ENCODE measurements at places on chromosomes 11 and 22.

GRCh38 chr22:29394931-29395581 is 6.7 kb upstream of the AP1B1 start:
- peak; percentile 76 for DNase-seq

- DNase-seq: no peak
Measured at GRCh38 chr22:45302751-45303150, 7.0 kb upstream of the FAM118A start.

- no peak for DNase-seq
Measured at GRCh38 chr11:114366331-114367243, 33.7 kb downstream of the C11orf71 start.

- no peak for DNase-seq
Measured at GRCh38 chr22:23529166-23530103, 50.7 kb downstream of the IGLL1 start.

GRCh38 chr22:17107547-17107810 is 13.7 kb downstream of the TMEM121B start:
- DNase-seq: no peak

DNA sequence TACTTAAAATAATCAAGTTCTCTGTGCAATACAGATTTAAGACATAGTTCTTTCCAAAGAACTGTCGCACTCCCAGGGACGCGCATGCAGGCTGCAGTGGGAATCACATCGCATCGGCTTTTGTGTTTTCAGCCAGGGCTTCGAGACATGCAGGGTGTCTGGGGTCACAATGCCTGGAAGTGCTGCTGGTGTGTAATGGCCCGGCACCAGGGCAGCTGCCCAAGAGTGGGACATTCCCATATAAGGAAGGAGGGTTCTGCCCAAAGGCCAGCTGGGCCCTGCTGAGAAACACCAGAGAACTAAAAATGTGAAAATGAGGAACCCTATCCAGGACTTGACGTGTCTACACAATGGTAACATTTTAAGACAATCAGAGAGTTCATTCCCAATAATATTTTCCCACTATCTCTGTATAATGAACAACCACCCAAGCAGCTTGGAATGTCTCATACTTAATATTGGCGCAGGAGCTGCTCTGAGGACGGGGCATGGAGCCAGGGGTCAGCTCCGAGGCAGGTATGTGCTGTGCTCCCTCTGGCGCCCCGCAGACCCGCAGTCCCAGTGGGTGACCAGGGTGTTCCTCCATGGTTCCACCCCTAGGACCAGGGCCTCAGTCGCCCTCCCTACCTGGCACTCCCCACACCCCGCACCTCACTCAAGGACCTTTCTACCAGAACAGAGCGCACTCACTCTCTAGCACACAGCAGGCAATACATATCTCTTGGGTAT is 11.3 kb downstream of the MCAT start:
- DNase-seq: no peak

GRCh38 chr11:61042961-61043540 is 59.2 kb upstream of the CD5 start:
- peak; percentile 77 for DNase-seq

DNA sequence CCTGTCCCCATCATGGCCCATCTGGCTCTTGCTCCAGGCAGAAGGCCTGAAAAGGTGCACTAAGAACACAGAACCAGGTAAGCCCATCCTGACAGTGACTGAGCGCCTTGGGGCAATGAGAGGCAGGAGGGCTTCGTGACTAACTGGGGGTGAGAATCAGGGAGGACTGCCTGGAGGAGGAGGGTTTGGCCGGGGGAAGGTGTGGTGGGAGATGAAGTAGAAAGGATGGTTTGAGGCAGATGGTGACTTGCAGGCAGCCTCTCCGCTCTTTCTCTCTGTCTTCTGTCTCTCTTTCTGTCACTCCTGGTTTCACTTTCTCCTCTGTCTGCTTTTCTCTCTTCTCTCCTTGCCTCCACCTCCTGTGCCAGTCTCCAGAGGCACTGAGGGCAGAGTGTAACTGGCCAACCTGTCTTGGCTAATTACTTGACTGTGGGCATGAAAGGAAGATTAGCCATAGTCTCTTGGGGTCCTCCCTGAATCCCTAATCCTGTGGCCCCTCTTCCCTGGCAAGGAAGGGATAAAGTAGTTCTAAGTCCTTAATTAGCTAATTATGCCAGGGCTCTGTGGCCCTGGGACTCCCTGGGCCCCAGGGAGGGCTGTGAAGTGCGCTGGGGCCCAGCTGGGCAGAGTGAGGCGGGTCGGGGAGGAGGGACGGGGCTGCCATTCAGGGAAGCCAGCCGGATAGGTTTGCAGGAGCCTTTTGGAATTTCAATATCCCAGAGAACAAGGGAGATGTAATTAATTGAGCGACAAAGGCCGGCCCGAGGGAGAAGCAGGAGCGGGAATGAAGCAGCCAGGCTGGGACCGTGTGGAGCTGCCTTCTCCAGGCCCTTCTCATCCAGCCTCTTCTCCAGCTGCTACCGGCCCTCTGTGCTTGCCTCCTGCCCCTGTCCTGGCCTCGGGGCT is 61.1 kb downstream of the CACNA1I start:
- DNase-seq: no peak

DNA sequence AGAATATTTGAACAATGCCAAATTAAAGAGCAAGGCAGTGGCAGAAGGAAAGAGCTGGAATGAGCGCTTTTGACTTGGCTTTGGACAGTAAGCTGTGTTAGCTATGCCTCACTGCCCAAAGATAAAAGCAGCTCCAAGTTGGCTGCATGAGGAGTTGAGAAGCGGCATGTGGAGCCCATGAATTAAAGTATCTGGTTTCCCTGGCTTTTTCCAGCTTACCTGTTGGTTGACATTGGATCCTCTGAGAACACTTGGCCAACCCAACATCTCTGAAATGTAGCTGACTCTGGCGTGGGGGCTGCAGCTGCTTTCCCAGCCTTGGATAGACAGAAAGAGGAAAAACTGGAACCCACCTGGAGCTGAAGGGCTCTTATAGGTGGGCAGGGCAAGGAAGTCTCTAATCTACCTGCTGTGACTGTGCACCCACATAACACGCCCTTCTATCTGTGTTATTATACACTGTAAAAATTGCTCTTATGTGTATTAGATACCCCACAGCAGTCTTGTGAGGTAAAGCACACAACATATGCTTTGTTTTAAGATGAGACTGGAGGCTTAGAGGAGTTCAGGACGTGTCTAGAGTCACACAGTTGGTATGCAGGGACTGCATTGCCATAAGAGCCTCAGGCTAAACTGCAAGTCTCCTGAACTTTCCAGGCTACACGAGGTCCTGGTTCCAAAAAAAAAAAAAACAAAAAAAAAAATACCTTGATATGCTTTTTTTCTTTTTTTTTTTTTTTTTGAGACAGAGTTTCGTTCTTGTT is 5.8 kb downstream of the UBASH3B start:
- DNase-seq: no peak

GRCh38 chr11:19345519-19345847 is 104.7 kb upstream of the E2F8 start:
- no peak for DNase-seq

DNA sequence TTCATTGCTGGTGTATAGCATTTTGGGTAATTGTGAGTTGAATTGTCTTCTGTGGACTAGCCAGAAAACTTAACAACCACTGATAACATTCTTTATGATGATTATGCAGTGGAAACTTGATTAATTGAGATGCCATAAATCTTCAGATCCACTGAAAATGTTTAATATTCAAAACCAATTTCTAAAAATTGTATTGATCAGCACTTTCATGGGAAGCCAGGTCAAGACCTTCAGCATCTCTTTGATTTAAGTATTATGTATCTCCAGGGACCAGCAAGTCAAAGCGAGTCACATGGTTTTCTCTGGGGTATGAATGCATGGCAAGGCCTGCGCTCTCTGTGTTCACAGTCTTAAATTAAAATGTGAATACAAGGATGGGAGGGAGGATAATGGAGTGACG is 596.9 kb downstream of the OPCML start:
- DNase-seq: no peak

- no peak for DNase-seq
Measured at GRCh38 chr11:117160826-117161225, 16.7 kb downstream of the PAFAH1B2 start.

- no peak for DNase-seq
Measured at GRCh38 chr22:42683578-42684283, 34.5 kb upstream of the CYB5R3 start.

GRCh38 chr11:21933095-21933494 is 259.8 kb upstream of the ANO5 start:
- no peak for DNase-seq

DNA sequence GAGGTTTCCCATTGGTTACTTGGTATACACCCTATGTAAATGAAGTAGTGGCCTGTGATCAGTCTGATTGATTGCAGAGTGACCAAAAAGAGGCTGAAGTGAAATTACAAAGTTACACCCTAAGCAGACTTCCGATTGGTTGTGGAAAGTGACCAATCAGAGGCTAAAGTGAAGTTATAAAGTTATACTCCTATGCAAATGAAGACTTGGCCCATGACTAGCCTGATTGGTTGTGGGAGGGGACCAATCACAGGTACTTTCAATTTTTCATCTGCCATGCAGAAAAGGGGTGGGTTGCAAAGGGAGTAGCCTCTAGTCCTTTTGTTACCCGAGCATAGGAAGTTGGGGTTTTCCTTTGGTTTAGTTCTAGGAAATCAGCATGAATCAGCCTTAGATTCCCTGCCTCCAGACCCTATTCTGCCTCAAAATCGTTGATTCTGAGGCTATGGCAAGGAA is 18.1 kb upstream of the CSTF3 start:
- DNase-seq: peak; percentile 37

- DNase-seq: no peak
Measured at GRCh38 chr11:59898650-59899049, 20.1 kb downstream of the OOSP3 start.

- DNase-seq: no peak
Measured at GRCh38 chr11:24617856-24618255, 121.0 kb downstream of the LUZP2 start.

- no peak for DNase-seq
Measured at GRCh38 chr22:50040717-50041116, 17.4 kb downstream of the TTLL8 start.

GRCh38 chr11:350723-351255 is 18.5 kb upstream of the B4GALNT4 start:
- no peak for DNase-seq

- no peak for DNase-seq
Measured at GRCh38 chr11:17740649-17741235, 6.2 kb downstream of the KCNC1 start.
